ENCODE measurements at places on chromosomes 5 and 9. TPM values are rescaled to one million over a fixed set of nuclear protein-coding genes. Genes with fewer than 3 reads are reported as not detected.

CCDC180 gene
- 0.65 TPM for polyA plus RNA-seq

PCDHB13 gene
- polyA plus RNA-seq, result 0.73 TPM

HRH2 gene
- polyA plus RNA-seq, result not detected

LCN15 gene
- not detected for polyA plus RNA-seq

NME5 gene
- 0.43 TPM for polyA plus RNA-seq

RNF38 gene
- polyA plus RNA-seq, result 18.0 TPM

DNA sequence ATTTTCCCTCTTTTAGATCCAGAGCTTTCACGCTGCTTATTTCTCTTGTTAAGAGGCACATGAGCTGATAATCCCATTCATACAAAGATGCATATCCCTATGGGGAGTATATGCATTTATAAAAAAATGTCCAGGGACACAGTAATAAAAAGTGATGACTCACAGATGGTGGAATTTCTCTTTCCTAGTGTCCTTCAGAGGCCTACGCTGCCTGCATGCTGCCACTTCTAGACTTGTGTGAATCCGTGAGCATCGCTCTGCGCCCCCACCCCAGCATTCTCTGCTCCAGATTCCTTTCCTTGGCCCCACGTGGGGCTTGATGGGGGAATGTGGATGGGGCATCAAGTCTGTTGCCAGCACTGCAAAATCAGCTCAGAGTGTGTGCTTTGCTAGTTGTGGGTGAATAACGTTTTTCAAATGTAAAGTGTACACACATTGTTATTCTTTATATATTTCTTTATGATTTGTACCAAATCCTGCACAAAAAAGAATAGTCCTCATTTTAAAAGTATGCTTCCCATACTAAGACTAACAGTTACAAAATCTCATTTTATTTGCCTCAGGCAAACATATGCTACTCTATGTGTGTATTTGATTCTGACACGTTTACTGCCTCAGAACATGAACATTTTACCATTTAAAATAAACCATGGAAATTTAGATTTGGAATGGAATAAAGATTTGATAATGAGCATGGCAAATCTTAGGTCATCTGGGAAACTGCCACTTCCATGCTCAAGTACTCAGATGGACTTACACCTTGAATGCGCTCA lies 22.4 kb upstream of the RASGRF2 start:
- DNase-seq, result no peak

- no peak for DNase-seq
Observed at GRCh38 chr9:110255034-110255462, 1.3 kb downstream of the TXN start.

DNA sequence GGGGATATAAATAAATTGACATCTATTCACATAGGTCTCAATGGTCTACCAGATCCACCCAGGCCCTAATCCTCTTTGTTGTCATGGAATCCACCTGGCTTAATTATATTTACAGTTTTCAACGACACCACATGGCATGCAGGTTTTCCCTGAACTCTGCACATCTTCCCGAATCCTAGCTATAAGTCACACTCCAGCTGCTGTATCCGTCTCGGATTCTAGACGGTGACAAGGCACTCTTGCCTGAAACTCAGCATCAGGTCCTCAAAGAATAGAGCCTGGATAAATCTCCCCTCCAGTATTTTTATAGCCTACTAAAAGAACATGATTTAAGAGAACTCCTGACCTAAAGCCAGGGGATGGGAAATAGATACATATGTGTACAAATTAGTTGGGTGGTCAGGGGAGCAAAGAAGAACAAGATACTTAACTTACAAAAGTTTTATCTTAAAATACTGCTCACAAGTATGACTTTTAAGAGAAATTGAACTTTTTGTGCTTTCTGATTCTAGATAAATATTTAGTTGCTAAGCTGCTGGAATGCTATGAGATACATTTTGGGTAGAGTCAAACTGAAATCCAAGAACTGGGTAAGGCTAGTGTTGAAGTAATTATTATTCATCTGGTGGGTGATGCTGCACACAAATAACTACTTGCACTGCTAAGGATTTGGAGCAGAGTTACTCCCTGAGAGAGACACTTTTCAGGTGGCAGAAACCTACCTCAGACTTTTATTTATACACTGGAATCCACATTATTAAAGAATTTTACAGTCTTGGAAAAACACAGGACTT lies 187.3 kb downstream of the EFNA5 start:
- DNase-seq, result no peak

GRCh38 chr9:8419596-8420275 lies 620.2 kb upstream of the DMAC1 start:
- DNase-seq, result no peak

GRCh38 chr5:17455942-17456341 lies 42.1 kb upstream of the TAF11L2 start:
- no peak for DNase-seq

- DNase-seq, result peak; percentile 38
Observed at GRCh38 chr9:120985819-120986222, 59.2 kb upstream of the TRAF1 start.

DNA sequence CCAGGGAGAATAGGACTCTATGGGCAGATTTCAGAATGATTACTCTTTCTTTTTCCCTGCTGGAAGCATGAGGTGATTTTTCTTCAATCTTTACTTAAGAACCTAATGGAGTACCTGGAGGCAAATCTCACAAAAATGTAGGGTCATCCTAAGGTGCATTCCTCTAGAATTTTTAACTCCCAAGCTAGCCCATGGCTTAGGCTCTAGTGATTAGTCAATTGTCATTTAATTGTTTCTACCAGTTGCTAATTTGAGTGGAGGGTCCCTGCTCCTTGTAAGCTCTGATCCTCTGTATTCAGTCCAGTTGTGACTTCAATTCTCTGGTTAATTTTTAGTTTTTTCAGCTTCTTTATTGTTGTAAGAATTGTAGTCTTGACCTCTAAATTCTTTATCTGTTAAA lies 467.0 kb downstream of the HTR1A start:
- no peak for DNase-seq

DNA sequence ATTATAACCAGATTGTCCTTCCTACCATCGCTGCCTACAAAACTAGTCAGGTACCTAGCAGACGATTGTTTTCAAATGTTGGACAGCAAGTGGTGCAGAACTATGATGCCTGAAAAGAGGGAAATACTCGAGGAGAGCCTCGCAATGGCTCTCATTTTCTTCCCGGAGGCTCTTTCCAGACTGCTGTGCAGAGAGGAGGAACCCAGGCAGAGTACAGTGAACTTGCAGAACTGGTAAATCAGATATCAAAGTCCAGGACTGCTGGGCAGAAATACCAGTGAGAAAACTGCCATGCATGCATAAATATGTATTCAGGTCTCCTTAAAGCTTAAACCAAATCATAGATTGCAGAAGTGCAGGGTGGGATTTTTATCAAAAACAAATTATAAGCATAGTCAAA lies 26.4 kb upstream of the UGT3A1 start:
- no peak for DNase-seq

GRCh38 chr5:139654871-139655491 lies 6.8 kb downstream of the CXXC5 start:
- DNase-seq, result no peak

- DNase-seq, result no peak
Observed at GRCh38 chr9:28718226-28718625, 1144.9 kb upstream of the C9orf72 start.

- DNase-seq, result no peak
Observed at GRCh38 chr5:74361406-74362358, 278.8 kb downstream of the ENC1 start.

- peak; percentile 73 for DNase-seq
Observed at GRCh38 chr9:113621309-113621791, 157.8 kb downstream of the RGS3 start.

DNA sequence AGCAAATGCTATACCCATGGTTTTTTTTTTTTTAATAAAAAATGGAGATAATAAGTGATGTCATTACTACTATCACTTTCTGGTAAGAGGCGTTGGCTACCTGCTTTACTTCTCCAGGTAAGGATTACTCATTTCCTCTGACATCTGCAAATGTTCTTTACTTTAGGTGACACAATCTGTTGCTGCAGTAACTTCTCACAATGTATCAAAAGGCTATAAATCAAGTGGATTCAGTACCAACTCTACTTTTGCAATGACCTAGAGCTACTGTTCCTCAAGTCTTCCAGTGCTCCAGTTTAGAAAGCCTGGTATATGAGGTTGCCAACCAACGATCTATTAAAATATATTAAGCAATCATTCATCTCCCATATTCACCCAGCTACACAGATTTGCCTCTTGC lies 129.1 kb downstream of the PLK2 start:
- DNase-seq, result no peak

GRCh38 chr9:69535911-69536310 lies 136.3 kb downstream of the APBA1 start:
- DNase-seq, result no peak

DNA sequence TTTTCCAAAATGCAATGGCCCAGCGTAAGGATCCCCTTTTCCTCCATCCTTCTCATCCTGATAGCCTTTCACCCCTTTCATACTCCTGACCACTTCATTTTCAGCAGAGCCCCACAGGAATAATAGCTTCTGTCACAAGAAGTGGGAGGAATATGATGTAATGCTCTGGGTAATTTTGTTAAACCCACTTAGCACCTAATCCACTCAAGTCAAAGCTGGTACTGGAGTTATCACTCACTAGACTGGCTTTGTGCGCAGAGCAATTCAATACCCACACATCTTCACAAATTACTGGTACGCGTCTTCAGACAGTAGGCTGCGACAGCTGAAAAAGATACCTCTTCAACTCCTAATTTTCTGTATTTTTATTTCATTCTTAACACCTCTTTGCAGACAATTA lies 2232.8 kb upstream of the WWC1 start:
- DNase-seq, result no peak

DNA sequence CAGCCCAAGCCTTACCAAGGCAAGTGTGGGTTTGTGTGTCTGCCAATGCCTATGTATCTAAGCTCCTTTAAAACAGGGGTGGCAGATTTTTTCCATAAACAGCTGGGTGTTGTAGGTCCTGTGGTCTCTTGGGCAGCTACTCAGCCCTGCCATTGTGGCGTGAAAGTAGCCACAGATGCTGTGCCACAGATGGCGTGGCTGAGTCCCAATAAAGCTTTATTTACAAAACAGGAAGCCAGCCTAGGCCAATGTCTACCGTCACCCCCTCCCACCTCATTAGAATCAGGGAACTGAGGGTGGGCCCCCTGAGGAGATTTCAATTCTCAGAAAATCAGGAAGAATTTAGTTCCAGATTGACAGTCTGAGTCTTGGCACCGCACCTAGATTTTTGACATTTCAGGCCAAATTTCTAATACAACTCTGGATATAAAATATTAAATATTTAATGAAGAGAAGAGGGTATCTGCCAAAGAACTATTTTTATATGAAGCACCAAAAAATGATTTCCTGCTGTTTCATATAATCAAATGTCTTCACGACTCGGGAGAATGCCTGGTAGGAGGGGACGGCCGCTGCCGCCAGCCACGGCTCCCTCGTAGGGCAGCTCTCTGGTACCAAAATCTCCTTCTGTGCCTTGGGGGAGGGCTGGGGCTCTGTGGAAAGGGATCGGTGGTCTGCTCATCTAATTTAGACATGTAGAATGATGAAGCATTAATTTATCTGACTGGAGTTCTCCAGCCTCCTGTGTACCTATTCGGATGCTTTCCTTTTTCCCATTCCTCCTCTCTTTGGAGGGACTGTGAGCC lies 420.9 kb downstream of the IRX2 start:
- no peak for DNase-seq

DNA sequence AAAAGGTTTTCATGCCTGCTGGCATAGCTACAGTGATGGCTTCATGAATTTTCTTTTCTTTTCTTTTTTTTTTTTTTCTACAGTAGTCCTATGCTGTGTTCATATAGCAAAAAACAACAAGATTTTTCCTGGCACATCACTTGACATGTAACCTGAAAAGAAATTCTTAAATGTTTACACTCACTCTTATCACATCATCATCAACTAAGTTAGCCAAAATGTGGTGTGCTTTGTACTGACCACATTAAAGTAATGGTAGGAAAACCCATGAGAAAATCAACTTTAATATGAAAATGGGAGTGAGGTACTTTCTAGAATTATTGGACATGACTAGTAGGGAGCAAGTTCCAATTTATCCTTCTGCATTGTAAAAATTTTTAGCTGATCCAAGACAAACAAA lies 146.7 kb downstream of the SSBP2 start:
- DNase-seq, result no peak

DNA sequence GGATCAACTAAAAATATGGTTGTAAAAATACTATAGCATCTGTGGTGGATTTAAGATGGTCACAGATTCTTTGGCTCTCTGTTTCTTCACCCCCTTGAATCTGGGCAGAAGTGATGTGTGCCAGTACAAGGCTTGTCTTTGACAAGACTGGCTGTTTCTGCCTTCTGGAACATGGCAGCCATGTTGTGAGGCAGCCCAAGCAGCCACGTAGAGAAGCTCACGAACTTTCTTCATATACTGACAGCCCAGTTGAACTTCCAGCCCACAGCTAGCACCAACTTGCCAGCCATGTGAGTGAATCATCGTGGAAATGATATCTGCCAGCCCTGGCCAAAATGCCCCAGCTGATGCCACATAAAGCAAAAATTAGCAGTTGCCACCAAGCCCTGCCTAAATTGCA lies 110.8 kb downstream of the BOD1 start:
- DNase-seq, result no peak

- no peak for DNase-seq
Observed at GRCh38 chr5:153429761-153430380, 60.6 kb upstream of the GRIA1 start.

GRCh38 chr9:30937106-30937505 lies 1447.3 kb upstream of the ACO1 start:
- DNase-seq, result no peak

DNA sequence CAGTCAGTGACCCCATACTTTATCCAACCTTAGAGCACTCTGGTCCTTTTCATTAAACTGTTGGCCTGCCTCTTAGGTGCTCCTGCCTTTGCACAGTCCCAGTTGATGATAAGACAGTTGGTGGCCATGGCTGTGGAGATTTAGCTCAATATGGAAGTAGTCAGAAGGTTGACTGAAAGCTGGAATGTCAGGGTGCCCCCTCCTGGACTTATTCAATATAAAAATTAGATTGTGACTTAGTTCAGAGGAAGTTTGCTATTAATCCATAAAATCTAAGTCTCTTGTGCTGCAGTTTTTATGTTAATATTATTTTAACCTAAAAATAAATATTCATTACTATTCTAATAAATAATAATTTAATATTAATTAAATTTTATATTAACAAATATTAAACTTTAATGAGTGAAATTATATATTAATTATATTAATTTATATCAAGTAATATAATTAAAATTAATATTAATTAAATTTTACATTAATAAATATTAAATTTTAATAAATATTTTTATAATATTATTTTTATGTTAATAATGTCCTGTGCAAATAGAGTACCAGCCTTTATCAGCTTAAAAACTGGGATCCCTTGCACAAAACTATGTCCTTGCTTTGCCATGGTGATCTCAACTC lies 77.7 kb upstream of the ADAMTSL1 start:
- no peak for DNase-seq
